ENCODE measurements at places on chromosomes 6 and 20. TPM values are rescaled to one million over a fixed set of nuclear protein-coding genes. Genes with fewer than 3 reads are reported as not detected.

CBFA2T2 gene
- 10.1 TPM for total RNA-seq

AARS2 gene
- 20.8 TPM for total RNA-seq

- no peak for DNase-seq
Observed at GRCh38 chr6:1242446-1242845, 69.5 kb upstream of the FOXQ1 start.

- no peak for DNase-seq
Observed at GRCh38 chr20:50227506-50227905, 36.9 kb downstream of the CEBPB start.

- no peak for DNase-seq
Observed at GRCh38 chr6:149354009-149354408, 36.5 kb downstream of the TAB2 start.

VSX1 gene
- total RNA-seq, result not detected

- no peak for DNase-seq
Observed at GRCh38 chr20:45325371-45325770, 17.3 kb upstream of the MATN4 start.

- DNase-seq, result no peak
Observed at GRCh38 chr20:9581509-9581908, 67.1 kb downstream of the LAMP5 start.

DNA sequence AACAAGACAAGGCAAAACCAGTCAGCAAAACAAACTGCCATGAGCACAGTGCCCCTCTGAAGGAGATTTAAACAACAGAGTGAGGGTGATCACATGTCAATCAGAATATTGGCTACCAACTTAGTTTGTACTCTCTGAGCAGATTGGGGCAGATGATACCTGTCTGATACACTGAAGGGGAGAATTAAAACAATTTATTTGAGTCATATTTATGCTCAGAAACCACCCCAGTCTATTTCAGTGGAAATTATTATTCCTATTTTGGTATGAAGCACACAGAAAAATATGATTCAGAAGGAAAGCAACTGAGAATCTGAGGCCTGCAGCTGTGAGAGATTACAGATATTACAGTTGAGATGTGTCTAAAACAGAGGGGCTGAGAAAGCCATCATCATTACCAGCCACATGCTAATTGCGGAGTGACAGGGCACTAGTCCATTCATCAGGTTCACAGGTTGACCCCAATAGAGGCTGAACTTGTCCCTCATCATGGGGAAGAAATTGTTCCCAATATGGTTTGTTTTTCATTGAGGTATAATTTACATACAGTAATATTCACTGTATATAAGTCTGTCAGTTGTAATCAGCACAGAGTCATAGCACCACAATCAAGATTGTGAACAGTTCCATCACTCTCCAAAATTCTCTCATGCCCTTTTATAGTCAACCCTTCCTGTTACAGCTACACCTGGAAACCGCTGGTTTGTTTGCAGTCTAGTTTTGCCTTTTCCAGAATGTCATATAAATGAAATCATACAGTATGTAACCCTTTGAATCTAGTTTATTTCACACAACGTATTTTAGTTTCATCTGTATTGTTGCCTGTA is 134.5 kb downstream of the AKAP7 start:
- DNase-seq, result no peak

DNA sequence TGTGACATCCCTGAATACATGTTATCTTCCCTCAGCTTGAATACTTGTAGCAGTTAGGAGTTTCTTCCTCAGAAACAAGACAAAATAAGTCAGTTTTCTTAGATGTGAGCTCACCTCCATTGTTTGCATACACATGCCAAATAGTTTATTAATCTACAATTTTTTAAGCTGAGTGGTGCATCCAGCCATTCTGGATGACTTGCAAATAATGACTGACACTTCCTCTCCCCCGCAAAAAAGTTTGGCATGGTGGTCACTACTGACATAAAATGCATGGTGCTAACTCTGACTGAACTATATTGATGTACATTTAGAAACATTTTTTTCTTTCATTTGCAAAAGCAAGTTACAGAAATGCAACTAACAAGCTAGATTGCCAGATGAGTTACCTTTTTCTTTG is 55.5 kb downstream of the CYB5R4 start:
- no peak for DNase-seq

- peak; percentile 22 for DNase-seq
Observed at GRCh38 chr20:12395353-12395752, 477.7 kb downstream of the BTBD3 start.

LGSN gene
- not detected for total RNA-seq

All from A172 (cell line).